Jurkat, Clone E6-1 (cell line): ENCODE measurements at places on chromosomes 4 and X.

DNA sequence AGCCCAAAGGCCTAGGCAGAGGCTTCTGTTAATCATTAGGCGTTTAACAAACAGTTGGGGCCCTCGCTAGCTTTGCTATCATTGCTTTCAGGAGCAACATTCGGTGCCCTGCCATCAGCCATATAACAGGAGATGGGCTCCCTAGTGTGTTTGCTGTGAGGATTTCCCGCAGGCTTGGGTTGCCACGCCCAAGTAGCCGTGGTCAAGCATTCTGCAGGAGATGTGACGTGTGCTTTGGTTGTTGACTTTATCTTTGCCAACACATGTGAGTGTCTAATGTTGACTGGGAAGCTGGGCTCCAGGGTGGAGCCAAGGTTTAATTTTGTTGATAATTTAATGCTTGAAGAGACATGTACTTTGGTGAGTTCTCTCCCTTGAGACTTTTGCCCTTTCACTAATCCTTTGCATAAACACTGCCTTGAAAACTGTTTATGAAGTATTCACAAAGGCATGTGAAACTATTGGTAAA is 184.6 kb upstream of the KIT start:
- no peak for DNase-seq

DNA sequence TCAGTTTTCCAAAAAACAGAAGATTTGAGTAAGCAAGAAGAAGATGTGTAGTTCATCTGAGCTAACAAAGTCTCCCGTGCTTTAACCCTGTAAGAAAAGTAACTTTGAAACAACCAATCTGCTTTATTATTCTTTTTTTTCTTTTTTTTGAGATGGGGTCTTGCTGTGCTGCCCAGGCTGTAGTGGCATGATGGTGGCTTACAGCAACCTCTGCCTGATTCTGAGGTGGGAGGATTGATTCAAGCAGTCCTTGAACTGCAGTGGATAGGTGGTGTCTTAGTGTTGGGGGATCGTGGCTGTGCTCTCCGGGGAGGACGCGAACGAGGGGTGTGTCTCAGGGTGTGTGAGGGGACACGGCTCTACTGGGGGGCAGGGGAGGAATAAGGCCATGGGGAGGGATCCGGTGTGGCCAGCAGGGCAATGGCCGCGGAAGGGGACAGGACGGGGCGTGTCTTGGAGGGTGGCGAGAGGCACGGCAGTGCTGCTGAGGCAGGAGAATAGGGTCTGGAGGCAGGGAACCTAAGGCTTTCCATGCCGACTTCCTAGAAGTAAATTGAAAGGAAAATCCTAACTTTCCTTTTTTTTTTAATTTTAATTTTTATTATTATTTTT is 2.4 kb downstream of the ARSD start:
- no peak for DNase-seq

DNA sequence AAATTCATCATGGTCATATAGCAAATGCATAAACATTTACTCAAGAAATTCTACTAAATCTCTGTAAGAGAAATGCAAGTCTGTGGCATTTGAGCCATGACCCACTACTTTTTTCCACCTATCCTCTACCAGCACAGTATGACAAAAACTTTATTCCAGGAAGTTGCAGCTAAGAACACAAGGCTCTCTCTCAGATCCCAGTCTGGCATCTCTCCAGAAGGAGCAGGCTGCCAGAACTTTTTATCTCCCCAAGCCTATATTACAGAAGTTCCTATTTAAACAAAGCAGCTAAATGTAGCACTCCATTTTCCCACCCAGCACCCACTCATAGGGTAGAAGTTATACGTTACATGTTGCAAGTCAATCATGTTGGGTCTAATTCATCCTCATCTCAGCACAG is 49.3 kb upstream of the EPGN start:
- DNase-seq = no peak

- no peak for DNase-seq
Observed at GRCh38 chr4:10025230-10025806, 4.0 kb upstream of the SLC2A9 start.

- no peak for DNase-seq
Observed at GRCh38 chr4:143451186-143451585, 62.3 kb upstream of the SMARCA5 start.

DNA sequence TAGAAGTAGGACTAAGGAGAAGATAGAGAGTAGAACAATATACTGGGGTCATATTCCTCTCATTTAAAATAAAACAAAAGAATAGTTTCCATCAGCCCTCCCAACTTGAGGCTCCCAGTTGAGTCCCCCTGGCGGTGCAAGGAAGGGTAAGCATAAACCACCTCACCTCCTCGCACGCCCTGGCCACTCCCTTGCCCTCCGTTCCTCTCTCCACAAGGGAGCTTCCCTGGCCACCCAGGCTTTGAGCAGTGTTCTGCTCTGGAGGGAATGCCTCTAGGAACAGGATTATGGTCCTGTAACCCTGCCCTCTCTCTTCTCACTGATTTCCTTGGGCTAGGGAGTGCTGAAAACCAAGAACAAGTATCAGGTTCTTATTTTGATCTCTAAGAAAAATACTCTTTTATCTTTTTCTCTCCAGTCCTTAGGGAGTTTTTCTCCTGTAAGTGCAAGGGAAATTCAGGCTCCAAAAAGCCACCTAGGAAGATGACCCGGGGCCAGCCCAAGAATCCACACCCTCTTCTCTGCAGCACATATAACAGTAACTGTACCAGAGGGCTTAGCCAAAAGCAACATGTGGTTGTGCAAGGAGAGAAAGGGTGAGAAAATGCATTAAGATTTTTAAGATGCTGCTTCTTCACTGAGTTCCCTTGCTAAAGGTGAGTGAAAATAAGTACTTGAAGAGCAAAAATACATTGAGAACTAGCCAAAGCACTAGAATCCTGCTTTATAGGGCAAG is 69.9 kb downstream of the USP38 start:
- DNase-seq = no peak

- no peak for DNase-seq
Observed at GRCh38 chrX:20421697-20422096, 155.0 kb upstream of the RPS6KA3 start.

DNA sequence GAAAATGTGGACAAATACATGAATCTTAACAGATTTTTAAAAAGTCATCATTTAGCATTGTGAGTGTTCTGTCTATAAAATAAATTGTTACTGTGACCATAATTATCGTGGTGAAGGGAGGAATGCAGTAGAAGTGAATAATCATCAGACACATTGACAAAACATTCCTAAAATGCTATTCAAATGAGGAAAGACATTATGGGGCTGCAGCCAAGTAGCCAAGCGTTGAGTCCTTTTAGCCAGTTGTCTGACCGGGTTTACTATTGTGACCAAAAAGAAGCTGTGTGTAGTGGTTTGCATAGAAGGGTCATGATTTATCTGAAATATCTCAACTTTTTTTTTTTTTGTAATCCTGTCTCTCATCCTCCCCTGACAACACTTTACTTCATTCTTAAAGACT is 19.5 kb downstream of the WWC2 start:
- DNase-seq = no peak

GRCh38 chrX:45749375-45749774 is 548.7 kb upstream of the DIPK2B start:
- no peak for DNase-seq

- DNase-seq = no peak
Observed at GRCh38 chrX:150767475-150768131, 74.4 kb downstream of the MTMR1 start.

- DNase-seq = no peak
Observed at GRCh38 chr4:7699031-7699430, 240.6 kb downstream of the AFAP1 start.

DNA sequence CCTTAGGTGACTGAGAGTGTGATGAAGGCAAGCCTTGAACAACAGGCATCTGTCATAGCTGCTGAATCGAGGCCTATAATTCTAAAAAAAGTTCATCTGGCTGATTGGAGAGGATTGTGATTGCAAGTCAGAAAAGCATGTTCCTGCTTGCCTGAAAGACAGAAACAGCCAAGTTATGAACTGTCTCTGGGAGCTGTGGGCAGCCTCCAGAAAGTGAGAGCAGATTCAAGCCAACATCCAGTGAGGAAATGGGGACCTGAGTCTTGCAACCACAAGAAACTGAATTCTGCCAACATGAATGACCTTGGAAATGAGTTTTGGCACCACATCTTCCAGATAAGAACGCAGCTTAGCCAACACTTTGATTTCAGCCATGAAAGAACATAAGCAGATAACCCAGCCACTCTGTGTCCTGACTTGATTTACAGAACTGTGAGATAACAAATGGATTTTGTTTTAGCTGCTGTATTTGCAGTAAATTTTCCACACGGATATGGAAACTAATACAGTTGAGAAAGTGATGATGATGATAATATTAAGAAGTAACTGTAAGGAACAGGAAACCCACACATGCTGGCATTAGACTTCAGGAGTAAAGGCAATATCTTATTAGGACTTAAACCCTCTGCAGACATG is 240.3 kb upstream of the NDST3 start:
- DNase-seq = no peak

DNA sequence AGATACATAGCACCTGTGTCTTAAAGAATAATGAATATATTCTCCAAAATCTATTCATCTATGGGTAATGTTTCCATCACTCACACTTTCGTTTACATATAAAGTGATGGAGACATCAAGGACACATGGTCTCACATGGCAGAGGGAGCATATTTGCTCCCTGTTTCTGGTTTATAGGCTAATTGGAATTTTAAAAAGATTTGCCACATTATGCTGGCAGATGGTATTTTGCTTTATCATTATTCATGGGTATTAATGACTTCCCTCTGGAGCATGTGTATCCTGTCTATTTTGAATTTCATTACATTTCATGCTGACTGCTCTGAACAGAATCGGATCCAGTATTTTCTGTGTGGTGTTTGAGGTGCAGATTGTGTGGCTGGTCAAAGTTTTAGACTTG is 79.0 kb downstream of the PDGFRA start:
- DNase-seq = no peak
